ENCODE measurements at places on chromosomes 4 and X.

DNA sequence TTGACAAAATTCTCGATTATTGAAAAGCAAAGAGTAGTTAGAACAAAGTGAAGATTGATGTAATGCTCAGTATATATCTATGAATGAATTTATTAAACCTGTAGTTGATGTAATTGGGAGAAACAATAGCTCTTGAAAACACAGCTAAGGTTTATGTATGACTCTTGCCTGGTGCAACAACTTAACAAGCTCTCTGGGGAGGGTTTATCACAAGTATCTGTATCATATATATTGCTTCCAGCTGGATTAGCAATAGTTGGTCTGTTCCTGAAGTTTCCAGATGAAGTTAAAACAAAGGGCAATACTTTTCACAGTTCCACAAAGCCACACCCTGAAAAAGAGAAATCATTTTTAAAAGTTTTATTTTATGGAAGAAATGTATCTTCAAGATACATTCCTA lies 91.4 kb downstream of the ARSJ start:
- DNase-seq = no peak

DNA sequence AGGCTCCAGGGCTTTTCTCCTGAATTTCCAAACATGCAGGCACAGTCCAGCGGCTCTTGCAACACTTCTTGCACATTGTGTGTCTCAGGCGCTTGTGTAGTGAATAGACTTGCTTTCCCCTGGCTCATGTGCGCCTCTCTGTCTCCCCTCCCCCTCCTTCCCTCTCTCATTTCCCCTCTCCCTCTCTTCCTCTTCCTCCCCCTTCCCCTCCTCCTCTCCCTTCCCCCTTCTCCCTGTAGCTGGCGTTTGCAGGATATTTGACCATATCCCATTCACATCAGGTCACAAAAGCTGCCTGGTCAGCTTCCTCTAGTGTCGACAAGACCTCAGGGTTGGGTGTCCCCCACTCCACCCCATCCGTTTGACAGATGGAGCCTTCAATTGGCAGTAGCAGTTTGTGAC lies 2.4 kb downstream of the CHST7 start:
- DNase-seq = peak; percentile 62

DNA sequence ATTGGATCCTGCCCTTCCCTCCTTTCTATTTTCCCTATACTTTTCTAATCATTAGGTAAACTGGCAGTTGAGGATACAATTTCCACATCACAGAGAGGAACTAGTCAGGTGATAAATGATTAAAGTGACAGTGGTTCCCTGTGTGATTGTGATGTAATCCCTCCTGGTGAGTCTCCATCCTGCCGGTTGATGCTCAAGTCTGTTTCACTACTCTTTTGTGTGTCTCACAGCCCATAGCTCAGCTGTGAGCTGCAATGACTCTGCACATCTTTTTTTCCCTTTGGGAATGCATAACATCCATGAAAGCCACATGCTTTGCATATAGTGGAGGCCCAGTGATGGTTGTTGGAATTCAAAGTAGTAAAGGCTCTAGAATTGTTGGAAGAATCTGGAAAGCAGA lies 60.4 kb downstream of the CCNI start:
- peak; percentile 44 for DNase-seq

DNA sequence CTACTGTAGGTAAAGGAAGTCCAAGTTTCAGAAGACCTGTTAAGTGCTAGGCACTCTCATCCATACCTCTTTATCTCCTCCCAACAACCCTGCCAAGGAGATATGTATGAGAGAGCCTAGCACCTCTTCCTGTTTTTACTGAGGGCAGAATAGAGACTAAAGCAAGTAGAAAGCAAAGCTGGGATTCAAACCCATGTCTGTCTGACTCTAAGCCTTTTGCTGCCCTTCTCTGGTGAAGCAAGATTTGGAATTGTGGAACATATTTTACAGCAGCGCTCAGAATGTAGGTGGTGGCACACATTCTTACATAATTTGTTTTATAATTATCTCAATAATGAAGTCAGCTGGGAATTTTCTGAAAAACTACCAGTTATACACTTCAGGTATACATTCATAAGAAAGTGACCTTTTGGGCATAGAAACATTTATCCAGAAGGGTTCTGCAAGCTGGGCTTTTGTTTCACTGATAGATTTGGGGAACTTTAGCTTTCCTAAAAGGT lies 41.7 kb downstream of the SEPTIN11 start:
- DNase-seq = peak; percentile 70

DNA sequence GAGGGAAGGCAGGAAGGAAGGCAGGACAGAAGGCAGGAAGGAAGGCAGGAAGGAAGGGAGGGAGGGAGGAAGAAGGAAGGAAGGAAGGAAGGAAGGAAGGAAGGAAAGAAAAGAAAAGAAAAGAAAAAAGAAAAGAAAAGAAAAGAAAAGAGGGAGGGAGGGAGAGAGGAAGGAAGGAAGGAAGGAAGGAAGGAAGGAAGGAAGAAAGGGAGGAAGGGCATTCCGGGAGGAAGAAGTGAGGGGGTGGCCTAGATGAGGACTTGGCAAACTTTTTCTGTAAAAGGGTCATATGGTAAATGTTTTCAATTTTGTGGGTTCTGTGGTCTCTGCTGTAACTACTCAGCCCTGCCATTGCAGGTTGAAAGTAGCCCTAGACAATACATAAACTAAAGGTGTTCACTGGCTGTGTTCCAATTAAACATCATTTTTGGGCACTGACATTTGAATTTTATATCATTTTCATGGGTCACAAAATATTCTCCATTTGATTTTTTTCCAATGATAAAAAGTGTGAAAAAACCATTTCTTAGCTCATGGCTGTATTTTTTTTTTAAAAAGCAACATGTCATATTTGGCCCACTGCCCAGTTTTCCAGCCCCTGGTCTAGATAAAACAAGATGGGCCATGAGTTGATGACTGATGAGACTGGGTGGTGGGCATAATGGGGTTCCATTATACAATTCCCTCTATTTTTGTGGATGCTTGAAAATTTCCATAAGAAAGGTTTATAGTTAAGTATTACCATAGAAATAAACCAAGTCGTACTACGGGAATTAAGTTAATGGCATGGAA lies 3.1 kb downstream of the ZNF630 start:
- DNase-seq = no peak

DNA sequence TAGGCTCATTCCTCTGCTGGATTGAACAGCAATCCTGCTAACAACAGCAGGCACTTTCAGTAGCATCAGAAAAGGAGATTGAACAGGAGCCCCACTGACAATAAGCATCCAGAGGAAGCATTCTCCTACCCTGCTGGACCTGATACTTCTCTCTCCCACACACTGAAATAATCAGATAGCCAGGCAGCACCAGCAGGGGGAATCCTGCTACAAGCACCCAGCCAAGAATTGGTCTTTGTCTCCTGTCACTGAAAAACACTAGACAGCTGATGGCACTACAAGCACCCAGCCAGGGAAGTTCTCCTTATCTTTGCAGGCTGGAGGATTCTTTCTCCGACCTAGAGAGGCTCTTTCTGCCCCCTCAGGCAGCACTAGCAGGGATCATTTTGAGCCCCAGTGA lies 444.3 kb upstream of the GRIA3 start:
- no peak for DNase-seq

GRCh38 chr4:102585329-102585728 lies 84.2 kb downstream of the NFKB1 start:
- DNase-seq = no peak

- DNase-seq = no peak
These were observed 101.1 kb downstream of the ATXN3L start for GRCh38 chrX:13218758-13219157.

DNA sequence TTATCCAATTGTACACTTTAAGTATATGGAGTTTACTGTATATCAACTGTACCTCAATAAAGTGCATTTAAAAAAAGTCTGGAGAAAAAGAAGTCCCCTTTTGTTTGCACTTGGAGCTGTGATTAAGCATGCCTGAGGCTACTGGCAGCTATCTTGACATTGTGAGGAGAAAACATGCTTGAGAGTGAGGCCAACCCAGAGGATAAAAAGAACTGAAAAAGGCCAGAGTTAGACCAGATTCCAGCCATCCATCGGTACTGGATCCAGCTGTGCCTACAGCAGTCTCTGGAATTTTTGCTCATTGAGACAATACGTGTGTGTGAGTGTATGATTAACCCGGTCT lies 57.4 kb downstream of the LGI2 start:
- no peak for DNase-seq

DNA sequence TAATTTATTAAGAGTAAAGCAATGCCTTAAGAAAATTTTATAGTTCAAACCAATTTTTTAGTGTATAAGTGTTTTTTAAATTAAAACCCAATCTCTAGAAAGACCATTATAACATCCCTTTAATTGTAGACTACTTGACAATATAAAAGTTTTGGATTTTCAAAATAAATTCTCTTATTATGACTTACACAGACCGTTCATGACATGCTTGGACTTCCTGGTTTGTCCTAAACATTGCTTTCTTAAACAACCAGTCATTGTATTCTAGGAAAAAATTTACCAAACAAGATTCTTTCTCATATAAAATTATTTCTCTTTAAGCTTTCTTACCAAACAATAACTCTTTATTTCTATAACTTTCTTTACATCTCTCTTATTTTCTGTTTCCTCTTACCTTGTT lies 49.0 kb upstream of the CXorf51A start:
- no peak for DNase-seq

DNA sequence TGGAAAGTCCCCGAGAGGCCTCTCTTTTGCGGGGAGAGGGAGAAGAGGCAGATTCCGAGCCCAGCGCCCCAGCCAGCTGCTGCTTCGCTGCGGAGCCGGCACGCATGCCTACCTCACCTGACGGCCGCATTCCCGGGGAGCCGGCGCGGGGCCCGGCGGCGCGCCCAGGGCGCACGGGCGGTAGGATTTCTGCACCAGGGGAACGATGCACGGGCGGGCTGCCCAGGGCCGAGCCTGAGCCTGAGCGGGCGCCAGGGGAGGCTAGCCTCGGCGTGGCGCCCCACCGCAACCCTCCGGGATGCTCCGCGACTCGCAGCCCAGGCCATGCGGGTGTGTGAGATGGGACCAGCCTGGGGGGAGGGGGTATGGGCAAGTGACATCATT lies 81.3 kb upstream of the SCML1 start:
- no peak for DNase-seq

- no peak for DNase-seq
These were observed 23.9 kb downstream of the DCUN1D4 start for GRCh38 chr4:51866835-51867234.

DNA sequence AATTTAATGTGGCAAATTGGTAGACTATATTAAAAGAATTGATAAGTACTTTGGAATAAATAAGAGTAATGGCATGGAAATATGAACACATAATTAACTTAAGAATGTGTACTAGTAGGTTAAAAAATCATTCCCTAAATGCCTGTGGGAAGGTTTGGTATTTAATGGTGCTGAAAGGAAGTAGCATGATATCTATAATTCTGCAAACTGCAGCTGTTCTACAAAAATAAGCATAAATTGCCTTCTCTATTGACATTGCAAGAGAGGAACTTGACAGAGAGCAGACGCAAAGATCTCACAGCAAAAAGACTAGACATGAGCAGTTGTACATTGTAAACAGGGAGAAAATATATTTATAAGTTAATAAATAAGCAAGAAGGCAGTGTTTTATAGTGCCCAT lies 752.5 kb upstream of the PCDH10 start:
- no peak for DNase-seq

DNA sequence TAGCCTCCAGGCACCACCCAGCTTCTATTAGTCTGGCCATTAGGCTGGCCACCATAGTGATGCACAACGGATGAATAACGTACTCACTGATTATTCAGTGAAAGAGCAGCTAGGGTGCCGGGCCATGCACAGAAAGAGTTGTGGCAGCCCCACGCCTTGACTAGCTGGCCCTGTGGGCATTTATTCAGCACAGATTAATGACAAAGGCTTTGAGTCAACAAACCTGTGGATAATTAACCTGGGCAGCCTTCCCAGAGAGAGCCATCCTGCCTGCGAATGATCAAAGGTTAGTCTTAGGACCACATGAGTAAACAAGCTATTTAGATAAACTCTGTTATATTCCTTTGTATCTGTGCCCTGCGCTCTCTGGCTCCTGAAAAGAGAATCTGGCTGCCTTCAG lies 37.2 kb downstream of the MAP9 start:
- DNase-seq = no peak

- DNase-seq = no peak
These were observed 27.4 kb downstream of the HOPX start for GRCh38 chr4:56653461-56654237.

DNA sequence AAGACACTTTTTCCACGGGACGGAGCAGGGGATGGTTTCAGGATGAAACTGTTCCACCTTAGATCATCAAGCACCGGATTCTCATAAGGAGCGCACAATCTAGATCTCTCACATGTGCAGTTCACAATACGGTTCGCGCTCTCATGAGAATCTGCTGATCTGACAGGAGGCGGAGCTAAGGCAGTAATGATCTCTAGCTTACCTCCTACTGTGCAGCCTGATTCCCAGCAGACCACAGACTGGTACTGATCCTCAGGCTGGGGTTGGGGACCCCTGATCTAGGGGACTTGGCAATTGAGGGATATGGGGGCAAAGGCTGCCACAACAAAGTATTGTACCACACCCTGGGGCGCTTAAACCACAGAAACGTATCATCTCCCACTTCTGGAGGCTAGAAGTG lies 25.7 kb downstream of the ZNF185 start:
- no peak for DNase-seq

GRCh38 chr4:173211838-173212237 lies 43.2 kb downstream of the GALNT7 start:
- DNase-seq = no peak

DNA sequence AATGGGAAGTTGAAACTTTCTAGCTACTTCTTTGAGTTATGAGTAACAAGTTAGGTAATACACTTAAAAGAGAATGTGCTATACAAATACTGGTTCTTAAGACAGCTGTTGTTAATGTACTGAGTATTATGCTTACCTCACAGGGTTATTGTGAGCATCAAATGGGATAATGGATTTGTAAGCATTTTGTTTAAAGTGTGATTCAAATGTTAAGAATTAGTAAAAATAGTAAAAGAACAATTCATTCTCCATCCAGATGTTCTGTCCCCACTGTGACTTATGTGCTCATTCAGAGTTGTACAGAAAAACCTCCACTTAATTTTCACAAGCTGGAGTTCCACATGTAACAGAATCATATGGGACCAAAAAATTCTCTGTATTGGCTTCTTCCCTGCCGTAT lies 63.6 kb downstream of the AR start:
- peak; percentile 42 for DNase-seq

GRCh38 chr4:88938138-88938537 lies 118.8 kb downstream of the FAM13A start:
- peak; percentile 92 for DNase-seq

- DNase-seq = no peak
These were observed 959.2 kb downstream of the FAM133A start for GRCh38 chrX:94633237-94633636.

DNA sequence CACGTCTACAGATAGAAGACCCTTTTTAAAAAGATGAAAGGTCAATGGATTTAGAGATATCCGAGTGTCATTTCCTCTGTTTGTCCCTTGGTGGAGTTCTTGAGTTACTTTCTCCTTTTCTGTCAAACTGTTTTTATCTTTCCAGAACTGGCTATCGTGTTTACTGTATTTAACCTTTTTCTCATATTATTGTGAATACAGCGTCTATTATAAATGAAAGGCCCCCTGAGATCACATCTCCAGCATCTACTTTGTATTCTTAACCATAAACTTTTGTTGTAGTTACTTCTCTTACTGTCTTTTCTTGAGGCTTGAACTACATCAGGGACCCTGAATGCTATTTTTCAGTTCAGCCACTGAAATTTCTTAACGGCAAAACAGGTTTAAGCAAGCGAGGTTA lies 4.0 kb upstream of the PCDH7 start:
- no peak for DNase-seq

GRCh38 chrX:11664211-11665167 lies 1.2 kb downstream of the ARHGAP6 start:
- DNase-seq = no peak

GRCh38 chrX:85503258-85504158 lies 124.0 kb upstream of the POF1B start:
- no peak for DNase-seq

Data from inflammatory macrophage treated with lipopolysaccharide for 4 hours (primary cell).